ENCODE measurements at places on chromosomes 11 and 22.

DNA sequence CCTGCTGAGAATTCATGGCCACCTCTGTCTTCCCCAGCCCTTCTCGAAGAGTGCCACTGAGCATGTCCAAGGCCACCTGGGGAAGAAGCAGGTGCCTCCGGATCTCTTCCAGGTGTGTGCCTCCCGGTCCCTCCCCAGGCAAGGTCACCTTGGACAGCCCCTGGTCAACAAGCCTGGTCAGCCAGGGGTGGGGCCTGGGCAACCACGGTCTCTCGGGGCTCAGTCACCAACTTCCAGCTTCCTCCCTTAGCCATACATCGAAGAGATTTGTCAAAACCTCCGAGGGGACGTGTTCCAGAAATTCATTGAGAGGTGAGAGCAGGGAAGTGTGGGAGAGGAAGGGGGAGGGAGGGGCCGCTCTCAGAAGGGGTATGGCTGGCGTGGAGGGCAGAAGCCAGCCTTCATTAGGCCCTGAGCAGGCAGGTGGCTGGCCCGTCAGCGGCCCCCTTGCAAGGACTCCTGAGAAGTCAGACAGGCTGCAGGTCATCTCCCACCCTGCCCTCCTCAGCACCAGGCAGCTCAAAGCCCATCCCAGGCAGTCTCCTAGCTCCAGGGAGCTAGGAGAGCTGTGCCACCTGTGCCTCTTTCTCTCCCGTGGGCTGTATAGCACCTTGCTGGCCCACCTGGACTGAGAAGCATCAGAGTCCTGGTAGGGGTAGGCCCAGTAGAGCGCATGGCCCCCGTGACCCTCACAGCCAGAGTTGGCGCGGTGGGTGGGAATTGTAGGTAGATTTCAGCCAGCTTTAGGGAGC lies 9.3 kb upstream of the ANKRD13D start:
- DNase-seq = no peak

GRCh38 chr11:12163181-12163941 lies 53.0 kb downstream of the MICAL2 start:
- peak; percentile 75 for DNase-seq

GRCh38 chr11:9103542-9104276 lies 12.3 kb upstream of the SCUBE2 start:
- DNase-seq = no peak

GRCh38 chr11:75429902-75430713 lies 2.9 kb downstream of the KLHL35 start:
- DNase-seq = peak; percentile 84

DNA sequence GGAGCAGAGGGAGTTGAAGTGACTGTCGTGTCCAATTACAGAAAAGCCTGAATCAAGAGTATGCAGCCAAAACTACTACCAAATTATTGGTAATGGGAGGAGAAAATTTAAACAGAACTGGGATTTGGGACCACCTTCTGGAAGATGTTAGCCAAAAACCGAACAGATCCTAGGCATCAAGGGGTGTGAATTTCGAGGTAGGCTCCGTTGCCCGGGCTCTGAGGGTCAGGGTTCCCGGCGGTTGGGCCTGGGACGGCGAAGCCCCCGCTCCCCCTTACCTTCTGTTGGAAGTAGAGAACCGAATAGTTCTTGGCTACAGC lies 313 bp downstream of the PRCP start:
- no peak for DNase-seq

GRCh38 chr22:27108425-27109114 lies 451.2 kb downstream of the MIAT start:
- no peak for DNase-seq

- DNase-seq = no peak
Observed at GRCh38 chr11:40513281-40513680, 946.2 kb downstream of the LRRC4C start.

- DNase-seq = no peak
Observed at GRCh38 chr11:79822766-79823165, 381.9 kb upstream of the TENM4 start.

GRCh38 chr22:36728505-36728904 lies 25.0 kb upstream of the CACNG2 start:
- DNase-seq = no peak

GRCh38 chr11:87463486-87464102 lies 425.9 kb downstream of the TMEM135 start:
- DNase-seq = peak; percentile 46

DNA sequence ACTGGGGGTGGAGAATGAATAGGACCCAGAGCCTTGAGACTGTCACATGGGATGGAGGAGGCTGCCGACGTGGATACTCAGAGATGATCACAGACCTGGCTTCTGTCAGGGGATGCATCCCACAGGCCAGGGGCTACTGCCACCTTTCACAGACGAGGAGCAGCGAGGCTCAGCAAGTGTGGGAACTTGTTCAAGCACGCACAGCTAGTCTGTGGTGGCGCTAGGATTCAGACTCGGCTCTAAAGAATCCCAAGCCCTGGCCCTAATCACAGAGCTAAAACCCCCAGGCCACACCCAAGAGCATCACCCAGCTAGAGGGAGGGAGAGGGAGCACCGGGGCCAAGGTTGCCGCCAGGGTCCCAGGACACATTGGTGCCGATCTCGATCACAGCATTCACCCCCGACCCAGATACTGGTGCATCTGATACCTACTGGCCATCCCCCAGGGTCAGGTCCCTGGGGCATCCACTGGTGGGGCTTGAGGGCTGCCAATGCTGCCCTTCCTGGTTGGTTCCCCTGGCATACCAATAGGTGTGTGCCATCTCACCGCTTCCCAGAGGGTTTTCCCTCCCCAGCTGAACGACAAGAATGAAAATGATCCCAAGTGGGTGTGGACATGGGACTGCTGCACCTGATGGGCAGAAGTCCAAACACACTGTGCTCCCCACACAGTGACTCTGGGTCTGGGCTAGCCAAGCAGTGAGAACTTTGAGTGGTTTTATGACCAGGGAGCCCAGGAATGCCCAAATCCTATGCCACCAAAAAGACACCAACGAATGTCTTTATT lies 6.2 kb downstream of the CHST1 start:
- no peak for DNase-seq

DNA sequence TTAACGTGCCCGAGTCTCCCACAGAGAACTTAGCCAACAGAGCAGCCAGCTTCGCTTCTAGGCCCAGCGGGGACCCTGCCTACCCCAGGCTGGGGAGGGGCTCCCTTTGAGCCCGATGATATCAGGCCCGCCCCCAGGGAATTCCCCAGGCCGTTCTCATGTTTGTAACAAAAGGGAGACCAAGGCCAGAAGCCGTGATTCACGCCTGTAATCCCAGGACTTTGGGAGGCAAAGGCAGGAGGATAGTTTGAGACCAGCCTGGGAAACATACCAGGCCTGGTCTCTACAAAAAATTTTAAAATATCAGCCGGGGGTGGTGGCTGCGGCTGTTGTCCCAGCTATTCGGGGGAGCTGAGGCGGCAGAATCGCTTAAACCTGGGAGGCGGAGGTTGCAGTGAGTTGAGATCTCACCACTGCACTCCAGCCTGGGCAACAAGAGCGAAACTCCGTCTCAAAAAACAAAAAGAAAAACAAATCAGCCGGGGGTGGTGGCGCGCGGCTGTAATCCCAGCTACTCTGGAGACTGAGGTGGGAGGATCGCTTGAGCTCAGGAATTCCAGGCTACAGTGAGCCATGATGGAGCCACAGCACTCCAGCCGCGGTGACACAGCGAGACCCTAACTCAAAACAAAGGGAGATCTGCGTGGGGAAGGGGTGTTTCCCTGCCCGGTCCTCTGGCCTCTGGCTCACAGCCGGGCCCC lies 1.7 kb downstream of the DRD4 start:
- DNase-seq = no peak

- no peak for DNase-seq
Observed at GRCh38 chr11:47587039-47587716, 700 bp downstream of the FAM180B start.

DNA sequence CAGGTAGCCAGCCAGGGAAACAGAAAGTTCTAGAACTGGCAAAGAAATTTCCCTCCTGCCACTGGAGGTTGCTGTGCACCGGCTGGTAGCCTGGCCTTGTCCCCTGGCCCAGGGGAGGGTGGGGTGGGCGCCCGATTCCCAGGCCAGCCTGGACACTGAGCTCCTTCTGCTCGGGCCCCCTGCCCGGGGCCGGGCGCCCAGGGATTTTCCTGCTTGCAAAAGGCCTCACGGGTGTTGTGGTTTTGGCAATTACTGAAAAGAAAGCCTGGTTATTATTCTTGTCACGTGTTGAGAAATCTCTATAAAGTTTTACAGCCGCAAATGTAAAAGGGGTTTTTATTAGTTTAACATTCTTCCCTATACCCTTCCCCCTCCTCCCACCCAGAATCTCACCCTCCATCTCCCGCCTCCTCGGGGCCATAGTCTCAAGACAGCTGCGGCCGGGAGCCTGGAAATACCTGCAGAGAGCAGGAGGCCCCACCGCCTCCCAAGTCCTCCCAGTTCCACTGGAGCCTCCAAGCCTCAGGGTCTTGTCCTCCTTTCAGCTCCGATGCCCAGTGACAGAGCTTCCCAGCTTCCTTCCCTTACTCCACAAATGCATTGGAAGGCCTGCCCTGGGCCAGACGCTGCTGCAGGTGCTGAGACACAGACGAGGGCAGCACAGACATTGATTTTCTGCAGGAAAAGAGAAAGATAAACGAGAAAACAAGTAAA lies 1515.6 kb downstream of the TBC1D22A start:
- no peak for DNase-seq

- no peak for DNase-seq
Observed at GRCh38 chr11:68583041-68583446, 101.3 kb upstream of the GAL start.

GRCh38 chr11:1742371-1742770 lies 8.0 kb downstream of the IFITM10 start:
- no peak for DNase-seq

GRCh38 chr11:134392953-134393615 lies 19.0 kb downstream of the B3GAT1 start:
- no peak for DNase-seq

GRCh38 chr11:120899720-120900119 lies 124.2 kb upstream of the TBCEL start:
- DNase-seq = no peak

DNA sequence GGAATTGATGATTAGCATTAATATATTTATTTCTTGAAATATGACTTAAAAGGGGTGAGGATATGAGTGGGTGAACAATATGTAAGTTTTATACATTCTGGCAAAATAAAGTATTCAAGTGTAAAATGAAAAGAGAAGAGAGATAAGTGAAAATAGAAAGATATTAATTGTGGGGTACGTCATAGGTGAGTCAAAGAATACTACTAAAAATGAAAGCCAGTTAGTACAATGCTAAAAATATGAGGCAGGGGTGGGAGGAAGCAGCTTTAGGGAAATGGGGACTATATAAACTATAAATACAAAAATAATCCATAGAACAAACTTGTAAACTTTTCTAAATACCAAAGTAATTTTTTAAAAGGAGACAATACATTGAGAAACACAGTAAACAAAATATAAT lies 661.4 kb downstream of the CNTN5 start:
- DNase-seq = no peak

DNA sequence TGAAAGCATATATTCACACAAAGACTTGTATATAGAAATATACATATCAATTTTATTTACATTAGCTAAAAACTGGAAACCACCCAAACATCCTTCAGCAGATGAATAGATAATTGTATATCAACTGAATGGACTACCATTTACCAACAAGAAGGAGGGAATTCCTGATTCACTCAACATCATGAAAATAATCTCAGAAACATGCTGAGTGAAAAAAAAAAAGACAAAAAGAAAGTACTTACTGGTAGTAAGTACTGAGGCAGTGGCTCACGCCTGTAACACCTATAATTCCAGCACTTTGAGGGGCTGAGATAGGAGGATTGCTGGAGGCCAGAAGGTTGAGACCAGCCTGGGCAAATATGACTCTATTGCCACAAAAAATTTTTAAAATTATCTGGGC lies 7.4 kb upstream of the IPO7 start:
- DNase-seq = no peak

DNA sequence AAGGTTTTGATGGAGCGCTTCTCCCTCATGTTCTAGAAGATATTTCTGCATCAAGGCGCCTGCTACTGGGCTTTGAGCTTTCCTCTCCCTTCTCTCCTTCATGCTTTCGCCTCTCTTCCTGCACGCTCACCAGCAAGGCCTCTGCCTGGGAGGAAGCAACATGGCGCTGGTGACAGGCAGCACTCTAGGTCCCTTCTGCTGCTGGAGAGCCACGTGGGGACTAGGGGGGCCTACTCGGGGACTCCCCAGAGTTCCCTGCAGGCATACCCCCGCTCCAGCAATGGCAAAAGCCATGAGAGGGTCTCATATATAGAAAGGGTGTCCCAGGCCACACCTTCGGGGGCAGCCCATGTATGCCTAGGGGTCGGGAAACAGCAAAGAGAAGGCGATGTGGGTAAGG lies 49.7 kb downstream of the GRIK4 start:
- DNase-seq = no peak

- DNase-seq = no peak
Observed at GRCh38 chr11:2516276-2517015, 71.6 kb downstream of the KCNQ1 start.

DNA sequence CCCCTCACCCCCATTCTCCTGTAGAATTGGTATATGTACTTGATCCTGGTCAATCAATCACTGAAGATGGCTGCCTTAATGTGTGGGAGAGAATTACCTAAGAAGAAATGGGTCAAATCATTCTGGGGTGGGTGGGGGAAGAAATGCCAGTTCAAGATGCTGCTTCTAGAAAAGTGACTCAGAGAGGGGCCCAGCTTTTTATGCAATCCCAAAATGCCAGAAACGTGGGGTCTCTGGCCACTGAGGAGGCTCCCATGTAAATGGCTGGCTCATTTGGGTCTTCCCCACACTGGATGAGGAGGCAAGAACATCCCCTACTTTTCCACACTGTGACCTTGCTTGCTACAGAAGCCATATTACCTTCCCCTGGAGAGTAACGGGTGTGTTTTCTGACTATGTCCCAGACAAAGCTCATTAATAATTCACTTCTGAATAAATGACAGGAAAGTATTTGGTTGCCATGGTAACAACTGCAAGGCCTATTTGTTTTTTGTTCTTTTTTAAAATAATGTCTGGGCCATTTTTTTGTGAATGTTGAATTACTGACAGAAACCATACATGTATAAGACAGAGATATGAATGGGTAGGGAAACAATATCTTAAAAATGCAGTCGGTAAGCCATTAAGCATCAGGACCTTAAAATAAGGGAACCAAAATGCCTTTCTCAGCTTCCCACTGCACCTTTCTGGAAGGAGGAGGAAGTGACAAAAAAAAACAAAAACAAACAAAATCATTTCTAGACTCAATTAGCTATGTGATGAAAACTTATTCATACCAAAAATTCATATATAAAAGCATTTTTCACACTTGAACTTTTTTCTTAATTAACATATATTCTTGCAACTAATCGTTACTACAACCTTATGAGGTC lies 32.0 kb downstream of the SLC1A2 start:
- DNase-seq = no peak

- no peak for DNase-seq
Observed at GRCh38 chr11:63764340-63764678, 4.3 kb downstream of the ZFTA start.

All from LoVo (cell line).